Endothelial cell of umbilical vein (primary cell): ENCODE measurements at places on chromosomes 2 and 18. TPM values are rescaled to one million over a fixed set of nuclear protein-coding genes. Genes with fewer than 3 reads are reported as not detected.

Gene HOXD1
- total RNA-seq: 10.4 and 14.1 TPM in 2 replicates

Gene RNU2-63P
- total RNA-seq: 8.5 TPM in 1 of 2 replicates, not detected in the other

Gene HIBCH
- total RNA-seq: 23.2 and 24.7 TPM in 2 replicates

Gene SCYGR4
- not detected in 2 replicates for total RNA-seq

Gene PSTPIP2
- total RNA-seq: 1.6 and 3.4 TPM in 2 replicates

Gene GKN2
- total RNA-seq: not detected in 2 replicates

Gene TOGARAM2
- total RNA-seq: not detected in 2 replicates

Gene SP5
- not detected in 2 replicates for total RNA-seq

Gene PSMA8
- not detected in 2 replicates for total RNA-seq

Gene POMC
- total RNA-seq: 0.69 and 2.7 TPM in 2 replicates

Gene RESP18
- not detected in 2 replicates for total RNA-seq

Gene IRS1
- total RNA-seq: 0.05 and 0.11 TPM in 2 replicates

Gene CNDP1
- total RNA-seq: not detected in 2 replicates

Gene TEKT4
- not detected in 2 replicates for total RNA-seq

Gene MAP3K19
- total RNA-seq: not detected in 2 replicates

Gene CTLA4
- not detected in 2 replicates for total RNA-seq

Gene SMYD5
- total RNA-seq: 23.4 and 31.7 TPM in 2 replicates

Gene LYG2
- total RNA-seq: not detected in 2 replicates

Gene AGXT
- not detected in 2 replicates for total RNA-seq

Gene HAAO
- total RNA-seq: 0.60 and 0.82 TPM in 2 replicates

Gene PLCD4
- total RNA-seq: 1.4 and 3.1 TPM in 2 replicates

Gene SLC4A3
- 0.21 and 0.35 TPM in 2 replicates for total RNA-seq

Gene EPHA4
- total RNA-seq: 17.4 and 19.8 TPM in 2 replicates

Gene NPHP1
- total RNA-seq: 5.9 and 6.1 TPM in 2 replicates

Gene ANO7
- 2.5 and 2.8 TPM in 2 replicates for total RNA-seq

Gene POU3F3
- total RNA-seq: not detected in 2 replicates

Gene MXD1
- 10.6 and 11.7 TPM in 2 replicates for total RNA-seq

Gene SH3RF3
- 9.4 and 14.7 TPM in 2 replicates for total RNA-seq

Gene HES6
- 5.1 and 5.4 TPM in 2 replicates for total RNA-seq

Gene SULT1C4
- 28.2 and 29.3 TPM in 2 replicates for total RNA-seq

Gene DTNB
- total RNA-seq: 13.9 and 17.0 TPM in 2 replicates

Gene NEURL3
- total RNA-seq: not detected in 2 replicates

Gene MAT2A
- total RNA-seq: 236 and 257 TPM in 2 replicates

Gene AQP4
- total RNA-seq: not detected in 2 replicates

Gene IL37
- total RNA-seq: not detected in 2 replicates

Gene GCG
- not detected in 2 replicates for total RNA-seq

Gene ARL6IP6
- total RNA-seq: 34.7 and 36.5 TPM in 2 replicates

Gene CPO
- total RNA-seq: not detected in 2 replicates

Gene ZNF385B
- not detected in 2 replicates for total RNA-seq

Gene INHA
- total RNA-seq: not detected in 2 replicates

Gene ABCB11
- total RNA-seq: 0.44 and 0.58 TPM in 2 replicates

Gene SERPINB10
- total RNA-seq: not detected in 2 replicates

Gene LDLRAD4
- total RNA-seq: 6.5 and 7.2 TPM in 2 replicates

Gene FBLN7
- 2.1 and 3.3 TPM in 2 replicates for total RNA-seq

Gene CD8B
- total RNA-seq: not detected in 2 replicates

Gene SLC16A14
- total RNA-seq: 0.22 and 0.23 TPM in 2 replicates

Gene RBFA
- 30.5 and 34.8 TPM in 2 replicates for total RNA-seq

Gene SLC4A1AP
- total RNA-seq: 26.2 and 28.4 TPM in 2 replicates

Gene SP140
- total RNA-seq: 1.3 TPM in 1 of 2 replicates, not detected in the other

Gene NR4A2
- 1.0 and 1.8 TPM in 2 replicates for total RNA-seq

Gene REG3A
- total RNA-seq: not detected in 2 replicates

Gene IL1R2
- total RNA-seq: not detected in 2 replicates

Gene ERICH2
- not detected in 2 replicates for total RNA-seq

Gene USP40
- total RNA-seq: 32.5 and 36.5 TPM in 2 replicates

Gene ALS2
- 34.6 and 36.1 TPM in 2 replicates for total RNA-seq
